Spleen (tissue), 13 donors: ENCODE measurements at places on chromosomes 6 and 20. TPM values are rescaled to one million over a fixed set of nuclear protein-coding genes. Genes with fewer than 3 reads are reported as not detected.

NKAIN4 gene
- not detected for total RNA-seq

SLA2 gene
- 9.4 TPM for total RNA-seq

TIAM2 gene
- total RNA-seq, result 21.9 TPM

PTCRA gene
- total RNA-seq, result 6.4 TPM

PTCHD4 gene
- not detected for total RNA-seq

RSPH3 gene
- 7.3 TPM for total RNA-seq

CDSN gene
- total RNA-seq, result not detected

DNA sequence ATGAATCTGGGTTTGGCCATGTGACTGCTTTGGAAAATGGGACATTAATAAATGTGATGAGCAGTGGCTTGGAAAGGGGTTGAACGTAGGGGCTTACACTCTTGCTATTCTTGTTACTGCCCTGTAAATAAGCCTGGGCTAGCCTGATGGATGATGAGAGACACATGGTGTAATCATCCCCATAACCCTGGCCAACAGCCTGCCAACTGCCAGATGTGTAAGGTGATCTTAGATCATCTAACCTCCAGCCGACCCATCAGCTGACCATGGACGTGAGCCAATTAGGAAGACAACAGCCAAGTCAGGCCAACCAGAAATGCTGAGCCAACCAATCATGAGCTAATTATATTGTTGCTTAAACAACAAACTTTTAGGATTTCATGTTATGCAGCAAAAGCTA is 25.2 kb downstream of the FBXO30 start:
- no peak for DNase-seq

DNA sequence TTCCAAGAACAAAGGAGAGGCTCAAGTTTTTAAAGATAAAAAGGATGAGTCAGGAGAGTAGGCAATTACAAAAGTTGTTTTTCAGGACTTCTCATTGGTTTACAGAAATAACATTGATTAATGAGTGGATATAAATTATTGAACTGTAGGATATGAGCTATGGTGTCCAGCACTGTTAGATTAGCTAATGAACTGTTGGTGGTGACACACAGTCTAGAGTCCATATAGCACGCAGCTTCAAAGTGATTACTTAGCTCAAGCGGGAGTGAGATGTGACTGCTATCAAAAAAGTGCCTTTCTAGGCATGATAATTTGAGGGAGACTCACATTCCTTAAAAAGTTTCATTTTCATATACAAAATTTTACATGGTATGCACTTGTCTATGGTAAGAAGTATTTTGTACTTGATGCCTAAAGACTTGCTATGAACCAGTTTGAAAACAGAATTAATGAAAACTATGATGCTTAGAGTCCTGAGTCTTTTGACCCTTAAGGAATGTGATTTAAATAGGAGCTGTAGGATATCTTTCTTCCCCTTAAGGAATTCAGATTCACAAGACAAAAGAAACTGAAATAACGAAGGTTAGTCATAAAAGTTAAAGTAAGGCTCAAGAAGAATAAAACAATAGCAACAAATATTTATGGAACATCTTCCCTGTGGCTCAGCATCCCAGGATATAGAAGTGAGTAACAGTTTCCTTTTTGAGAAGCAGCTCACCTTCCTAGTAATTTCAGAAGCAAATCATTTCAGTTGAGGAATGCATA is 22.2 kb upstream of the ADIG start:
- no peak for DNase-seq

DNA sequence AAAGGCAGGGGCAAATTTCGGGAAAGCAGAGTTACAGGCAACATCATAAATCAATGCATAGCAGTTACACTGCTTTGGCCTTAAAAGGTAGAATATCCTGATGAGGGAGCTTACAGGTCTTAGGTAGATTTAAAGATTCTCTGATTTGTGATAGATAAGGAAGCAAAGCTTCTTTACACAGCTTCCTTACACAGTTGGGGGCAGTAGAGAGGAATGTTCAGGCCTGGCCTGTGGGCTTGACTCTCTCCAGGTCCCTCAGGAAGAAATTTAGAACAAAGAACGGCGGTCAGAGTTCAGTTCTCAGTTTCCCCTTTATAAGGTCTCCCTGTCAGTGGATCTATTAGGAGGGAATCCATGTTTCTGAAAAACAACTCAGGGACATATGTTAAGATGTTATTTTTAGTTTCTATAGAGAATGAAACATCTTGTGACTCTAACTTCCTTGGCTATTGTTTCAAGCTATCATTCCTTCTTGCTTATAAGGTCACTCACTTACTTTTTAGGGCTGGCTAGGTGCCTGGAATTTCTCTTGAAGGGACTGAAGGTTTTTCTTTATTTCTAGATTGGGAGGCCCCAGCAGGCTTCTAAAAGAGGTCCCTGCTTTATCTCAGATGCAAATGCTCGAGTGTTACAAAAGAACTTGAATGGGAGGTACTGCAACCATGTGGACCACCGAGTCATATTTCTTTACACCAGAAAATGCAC is 11.8 kb downstream of the HLA-B start:
- no peak for DNase-seq

DNA sequence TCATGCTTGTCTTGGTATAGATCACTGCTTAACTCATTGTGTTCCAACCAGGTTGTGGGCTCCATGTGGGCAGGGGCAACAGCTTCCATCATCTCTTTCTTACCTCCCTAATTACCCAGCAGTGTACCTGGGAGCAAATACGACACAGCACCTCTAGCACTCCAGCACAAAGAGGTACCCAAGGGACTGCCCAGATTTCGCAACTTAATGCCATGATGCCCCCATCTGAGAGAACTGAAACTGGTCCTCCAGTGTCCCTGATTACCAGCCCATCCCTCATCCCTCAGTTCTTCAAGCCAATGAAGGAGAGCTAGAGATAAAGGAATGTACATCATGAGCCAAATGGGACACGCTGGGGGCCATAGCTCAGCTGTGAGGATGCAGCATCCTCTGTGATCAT is 41.9 kb upstream of the MDGA1 start:
- no peak for DNase-seq

GRCh38 chr6:28446818-28447511 is 3.7 kb upstream of the ZSCAN23 start:
- no peak for DNase-seq

GRCh38 chr20:33267701-33268100 is 15.3 kb upstream of the BPIFB1 start:
- DNase-seq, result no peak

DNA sequence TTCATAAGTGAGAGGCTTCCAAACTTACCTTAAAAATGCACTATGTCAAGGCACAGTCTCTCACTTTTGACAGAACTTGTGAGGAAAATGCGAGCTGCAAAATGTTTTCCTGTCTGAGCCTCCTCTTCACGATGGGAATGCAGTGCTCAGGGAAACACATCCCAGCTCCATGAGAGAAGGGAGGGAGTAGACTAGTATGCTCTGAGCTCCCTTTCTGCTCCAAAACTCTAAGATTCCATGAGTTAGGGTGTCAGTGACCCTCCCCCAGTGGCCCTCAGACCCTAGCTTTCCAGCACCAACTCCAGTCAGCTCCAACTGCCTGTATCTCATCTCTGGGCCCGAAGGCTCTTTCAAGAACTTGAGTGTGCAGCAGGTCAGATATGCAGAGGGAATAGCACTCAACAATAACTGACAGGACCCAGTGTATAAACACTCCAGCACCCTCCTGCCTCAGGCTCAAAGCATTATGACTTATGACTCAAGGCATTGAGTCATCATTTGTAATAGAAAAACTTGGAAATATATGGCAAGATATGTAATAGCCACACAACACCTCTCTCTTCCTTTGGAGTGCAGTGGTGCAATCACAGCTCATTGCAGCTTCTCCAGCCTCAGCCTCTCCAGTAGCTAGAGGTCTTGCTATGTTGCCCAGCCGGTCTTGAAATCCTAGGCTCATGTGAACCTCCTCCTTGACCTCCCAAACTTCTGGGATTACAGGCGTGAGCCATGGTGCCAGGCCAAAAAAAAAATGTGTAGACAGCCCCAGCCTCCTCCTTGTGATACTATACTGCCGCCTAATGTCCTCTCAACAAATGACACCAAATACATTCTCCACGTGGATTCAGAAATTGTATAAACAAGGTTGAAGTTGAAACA is 16.7 kb upstream of the ENTPD6 start:
- DNase-seq, result no peak

GRCh38 chr6:154247119-154247861 is 109.3 kb downstream of the IPCEF1 start:
- no peak for DNase-seq

- DNase-seq, result no peak
These were observed 499.6 kb upstream of the SULF2 start for GRCh38 chr20:48284837-48285236.

- no peak for DNase-seq
These were observed 116.4 kb downstream of the COL9A1 start for GRCh38 chr6:70186461-70186860.

- DNase-seq, result no peak
These were observed 23.0 kb downstream of the RAB23 start for GRCh38 chr6:57198926-57199636.
